Activated CD4-positive, alpha-beta T cell treated with anti-CD3 and anti-CD28 coated beads, Interleukin-2, amount 50 U/mL, for 4 hours (primary cell): ENCODE measurements at places on chromosomes 11 and 22.

DNA sequence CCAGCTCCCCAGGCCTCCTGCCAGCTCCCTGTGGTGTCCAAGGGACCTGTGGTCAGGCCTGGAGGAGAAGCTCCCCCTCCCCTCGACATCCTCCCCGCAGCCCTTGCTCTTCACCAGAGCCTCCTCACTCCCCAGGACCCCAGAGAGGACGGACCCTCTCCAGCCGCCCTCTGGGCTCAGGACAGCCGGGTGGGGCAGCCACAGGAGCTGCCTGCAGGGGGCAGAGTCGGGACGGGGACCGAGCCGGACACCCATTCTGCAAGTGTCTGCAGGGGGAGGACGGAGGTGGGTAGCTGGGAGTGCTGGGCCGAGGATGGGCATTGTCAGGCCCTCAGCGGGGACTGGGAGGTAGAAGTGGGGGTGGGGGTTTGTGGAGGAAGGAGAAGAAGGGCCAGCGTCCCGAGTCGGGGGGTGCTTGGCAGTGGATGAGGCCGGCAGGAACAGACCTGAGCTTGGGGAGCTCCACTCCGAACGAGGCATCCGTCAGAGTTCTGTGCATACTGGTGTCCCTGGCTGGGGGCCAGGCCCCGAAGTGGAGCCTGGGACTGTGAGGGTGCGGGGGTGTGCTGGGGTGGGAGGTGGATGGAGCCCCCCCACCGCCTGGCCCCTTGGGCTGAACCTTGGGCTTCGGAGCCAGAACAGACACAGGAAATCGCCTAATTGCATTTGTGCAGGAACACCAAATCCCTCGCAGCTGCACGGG, 15.2 kb downstream of the PRR33 start:
- no peak for DNase-seq

- DNase-seq = no peak
These were observed 210.5 kb downstream of the CTTN start for GRCh38 chr11:70608568-70609470.

- no peak for DNase-seq
These were observed 2.1 kb downstream of the ARAP1 start for GRCh38 chr11:72750086-72750485.

- DNase-seq = no peak
These were observed 58.7 kb upstream of the TNRC6B start for GRCh38 chr22:40118979-40119378.

- DNase-seq = no peak
These were observed 109.2 kb downstream of the CSNK2A3 start for GRCh38 chr11:11243590-11244469.

GRCh38 chr22:39629851-39630250, 59.3 kb downstream of the CACNA1I start:
- DNase-seq = no peak

DNA sequence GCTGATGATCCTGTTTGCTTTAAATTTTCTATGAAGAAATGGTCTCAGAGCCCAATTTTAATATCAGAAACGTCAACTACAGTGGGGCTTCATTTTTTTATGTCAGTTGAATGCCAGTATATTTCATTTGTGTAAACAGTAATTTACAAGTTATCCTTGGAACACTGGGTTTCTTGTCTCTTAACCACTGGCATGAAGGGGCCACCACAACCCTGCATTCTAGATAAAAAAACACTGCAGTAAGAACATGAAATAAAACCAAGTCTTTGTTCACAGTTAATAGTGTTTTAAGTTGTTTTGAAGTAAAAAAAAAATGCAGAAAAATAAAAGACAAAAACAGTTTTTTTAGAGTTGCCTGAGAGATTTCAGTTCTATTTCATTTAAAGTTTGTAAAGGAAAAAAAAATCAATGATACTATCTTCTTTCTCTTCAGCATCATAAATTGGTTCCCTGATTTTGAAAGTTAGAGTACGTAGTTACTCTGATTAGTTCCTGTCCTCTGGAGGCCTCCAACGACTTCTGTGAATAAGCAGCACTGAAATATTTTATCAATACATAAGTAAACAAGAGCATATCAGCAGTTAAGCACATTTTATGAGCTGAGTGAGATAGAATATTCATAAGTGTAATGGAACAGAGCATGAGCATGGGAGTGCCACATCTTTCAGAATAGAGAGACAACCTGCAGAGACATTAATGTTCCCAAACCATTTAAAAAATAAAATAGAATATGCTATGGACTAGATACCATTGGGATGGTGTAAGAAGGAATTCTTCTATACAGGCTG, 7.8 kb upstream of the DDI1 start:
- DNase-seq = no peak

- no peak for DNase-seq
These were observed 35.1 kb downstream of the MMP7 start for GRCh38 chr11:102495161-102496042.

DNA sequence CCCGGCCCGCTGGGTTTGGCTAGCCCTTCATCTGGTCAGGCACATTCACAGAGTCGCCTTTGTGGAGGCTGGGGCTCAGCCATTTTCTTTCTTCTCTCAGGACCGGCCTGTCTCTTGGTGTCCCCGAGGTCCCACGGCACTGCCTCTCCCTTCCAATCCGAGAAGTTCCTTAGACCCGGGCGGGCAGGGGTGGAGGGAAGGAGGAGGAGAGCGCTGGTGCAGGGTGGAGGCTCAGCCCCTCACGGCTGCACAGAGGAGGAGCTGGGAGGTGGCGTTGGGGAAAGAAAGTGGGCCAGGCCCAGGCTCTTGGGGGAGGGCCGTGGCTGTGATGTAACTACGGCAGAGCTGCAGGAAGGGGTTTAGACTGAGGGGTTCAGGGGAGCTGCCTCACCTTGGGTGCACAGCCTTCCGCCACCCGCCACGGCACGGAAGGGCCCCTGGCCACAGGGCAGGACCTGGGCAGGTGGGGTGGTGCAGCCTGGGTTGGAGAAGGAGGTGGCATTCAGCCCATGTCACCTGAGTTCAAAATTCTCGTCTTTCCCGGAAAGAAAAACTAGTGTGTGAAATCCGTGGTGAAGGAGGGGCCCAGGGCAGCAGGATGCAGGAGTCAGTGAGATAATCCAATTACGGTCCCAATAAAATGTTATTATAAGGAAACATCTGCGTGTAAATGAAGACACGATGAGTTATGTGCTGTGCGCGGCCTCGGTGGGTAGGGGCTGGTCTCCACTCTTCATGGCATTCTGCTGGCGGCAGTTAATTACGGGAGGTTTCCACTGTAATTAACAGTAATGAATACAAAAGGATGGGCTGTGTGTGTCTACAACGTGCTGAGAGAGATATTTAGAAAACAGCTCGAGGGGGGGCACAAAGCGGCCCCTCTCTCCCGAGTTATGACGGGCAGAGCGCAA, 1.7 kb downstream of the BRSK2 start:
- DNase-seq = no peak

DNA sequence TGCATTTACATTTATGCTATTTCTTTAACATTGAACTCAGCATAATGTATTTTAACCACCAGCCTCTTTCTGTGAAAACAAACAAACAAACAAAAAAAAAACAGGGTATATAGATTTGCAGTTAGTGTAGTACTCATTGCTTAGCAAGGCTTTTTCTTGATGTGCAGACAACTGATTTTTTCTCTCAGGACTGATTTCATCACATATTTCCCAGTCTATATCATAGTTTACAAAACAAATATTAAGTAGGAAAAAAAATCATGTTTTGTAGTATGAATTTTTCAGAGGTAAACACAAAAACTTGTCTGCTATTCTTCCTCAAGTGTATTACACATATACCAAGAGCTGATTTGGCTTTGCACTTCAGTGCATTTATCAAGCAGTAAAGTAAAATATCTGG, 123.0 kb downstream of the PDE3B start:
- no peak for DNase-seq

DNA sequence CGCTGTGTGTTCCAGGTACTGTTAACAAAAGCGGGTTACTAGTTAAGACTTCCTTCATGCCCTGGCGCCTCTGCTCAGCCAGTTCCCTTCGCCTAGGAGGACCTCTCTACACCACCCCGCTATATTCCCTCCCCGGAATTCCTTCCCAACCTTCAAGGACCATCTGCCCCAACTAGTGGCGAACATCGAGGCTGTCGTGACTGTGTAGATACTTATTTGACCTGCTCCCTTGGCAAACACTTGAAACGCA, 450 bp upstream of the BCL2L13 start:
- no peak for DNase-seq

DNA sequence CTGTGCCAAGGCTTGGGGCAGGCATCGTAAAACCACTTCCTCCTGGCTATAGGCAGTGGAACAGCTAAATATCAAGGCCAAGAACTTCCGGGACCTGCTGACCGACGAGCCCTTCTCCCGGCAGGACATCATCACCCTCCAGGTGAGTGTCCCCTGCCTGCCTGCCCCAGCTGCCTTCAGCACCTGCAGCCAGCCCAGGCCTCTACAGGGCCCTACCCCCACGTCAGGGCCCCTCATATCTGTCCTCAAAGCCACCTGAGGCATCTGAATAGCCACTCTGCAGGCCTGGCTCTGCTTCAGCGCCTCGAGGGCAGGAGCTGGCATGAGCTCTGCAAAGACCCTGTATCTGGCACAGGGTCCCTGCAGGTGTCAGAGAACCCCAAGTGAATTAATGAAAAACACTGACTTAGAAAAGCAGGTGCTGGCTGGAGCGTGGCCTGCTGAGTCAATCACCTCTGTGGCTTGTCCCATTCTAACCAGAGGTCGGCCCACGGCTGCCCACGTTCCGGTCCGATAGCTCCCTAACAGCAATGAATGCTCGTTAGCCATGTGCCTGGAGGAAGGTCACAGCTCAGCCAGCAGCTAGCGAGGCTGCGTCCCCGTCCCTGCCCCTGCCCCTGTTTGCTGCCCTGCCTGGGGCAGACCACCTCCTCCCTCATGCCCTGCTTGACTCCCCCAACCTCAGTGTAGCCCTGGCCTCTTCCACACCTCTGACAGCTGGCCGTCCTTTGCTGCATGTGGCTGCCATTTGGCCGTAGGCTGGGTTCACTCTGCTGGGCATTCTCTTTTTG, 16.8 kb downstream of the PPIL2 start:
- no peak for DNase-seq

DNA sequence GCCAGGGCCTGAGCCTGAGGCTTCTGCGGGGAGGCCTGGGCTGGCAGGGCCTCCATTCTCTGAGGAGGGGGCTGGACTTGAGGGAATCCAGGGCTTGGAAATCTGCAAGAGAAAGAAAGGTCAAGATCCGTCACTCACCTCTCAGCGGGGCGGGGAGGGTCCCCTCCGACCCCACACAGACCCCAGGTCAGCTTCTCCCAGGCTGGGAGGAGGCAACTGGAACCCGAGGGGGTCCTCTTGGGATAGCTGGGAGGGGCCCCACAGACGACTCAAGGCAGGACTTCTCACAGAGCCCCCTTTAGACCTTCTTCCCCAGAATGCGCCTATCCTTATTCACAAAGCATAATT, 11.0 kb downstream of the TNKS1BP1 start:
- no peak for DNase-seq

DNA sequence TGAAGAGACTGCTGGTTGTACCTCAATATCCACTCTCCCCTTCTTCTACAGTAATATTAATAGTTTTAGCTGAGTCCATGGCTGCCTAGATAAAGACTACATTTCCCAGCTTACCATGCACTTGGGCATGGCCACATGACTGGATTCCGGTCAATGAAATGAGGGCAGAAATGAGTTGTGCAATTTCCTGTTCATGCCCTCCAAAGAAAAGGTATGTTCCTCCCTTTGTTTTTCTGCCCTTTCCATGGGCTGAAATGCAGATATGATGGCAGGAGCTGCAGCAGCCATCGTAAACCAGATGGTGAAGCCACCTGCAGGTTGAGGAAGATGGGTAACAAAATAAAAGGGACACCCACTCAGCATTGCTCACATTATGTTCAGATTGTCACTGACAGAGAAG, 15.3 kb upstream of the ELFN2 start:
- no peak for DNase-seq
